ENCODE measurements at places on chromosomes 2 and 18.

DNA sequence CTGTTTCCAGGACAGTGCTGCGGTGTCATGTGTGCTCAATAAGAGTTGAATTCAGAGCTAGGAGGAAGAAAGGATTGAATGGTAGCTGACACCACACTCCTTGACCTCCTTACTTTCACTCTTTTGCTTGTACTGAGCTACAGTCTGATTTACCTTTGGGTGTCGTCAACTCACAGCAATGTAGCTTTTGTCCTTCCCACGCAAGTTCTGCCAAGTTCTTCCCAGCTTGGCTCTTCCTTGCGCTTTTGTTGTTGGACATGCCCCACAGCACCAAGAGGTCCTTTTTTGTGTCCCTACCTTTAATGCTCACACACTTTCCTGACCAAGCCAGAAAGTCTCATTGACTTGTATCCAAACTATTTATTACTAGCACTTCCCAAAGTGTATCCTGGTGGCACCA lies 38.3 kb upstream of the ITGB6 start:
- DNase-seq = no peak

GRCh38 chr2:204920776-204921175 lies 375.5 kb downstream of the PARD3B start:
- no peak for DNase-seq

GRCh38 chr18:9989481-9989880 lies 75.7 kb downstream of the VAPA start:
- DNase-seq = no peak

GRCh38 chr2:55891671-55892094 lies 31.9 kb downstream of the EFEMP1 start:
- no peak for DNase-seq

GRCh38 chr2:170820757-170821530 lies 4.3 kb downstream of the GAD1 start:
- no peak for DNase-seq

DNA sequence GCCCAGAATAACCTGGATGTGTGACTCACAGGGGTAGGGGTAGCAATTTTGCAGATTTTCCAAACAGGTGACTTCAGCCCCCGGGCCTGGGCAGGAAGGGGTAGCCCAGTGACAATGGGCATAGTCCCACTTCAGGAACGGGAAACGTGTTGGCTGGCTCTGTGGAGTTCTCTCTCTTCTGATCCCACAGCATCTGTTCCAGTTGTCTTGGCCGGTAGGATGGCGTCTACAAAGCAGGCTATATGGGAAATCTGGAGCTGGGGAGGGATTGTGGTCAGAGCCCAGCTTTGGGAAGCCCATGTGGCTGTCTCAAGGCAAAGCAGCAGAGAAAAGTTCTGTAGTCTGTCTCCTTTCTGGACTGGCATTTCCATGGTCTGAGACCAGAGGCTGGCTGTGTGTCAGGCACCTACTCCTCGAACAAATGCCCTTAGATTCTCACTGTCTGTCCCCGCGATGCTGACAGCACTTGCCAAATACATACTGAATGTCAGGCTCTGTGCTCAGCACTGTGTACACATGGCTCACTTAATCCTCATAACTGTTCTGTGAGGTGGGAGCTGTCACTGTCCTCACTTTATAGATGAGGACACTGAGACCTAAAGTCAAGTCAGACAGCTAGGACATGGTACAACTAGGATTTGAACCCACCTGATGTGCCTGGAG lies 17.9 kb upstream of the TMEM214 start:
- DNase-seq = no peak

GRCh38 chr2:174965992-174966744 lies 39.0 kb downstream of the CHN1 start:
- DNase-seq = no peak

GRCh38 chr18:44698518-44698917 lies 17.8 kb downstream of the SETBP1 start:
- no peak for DNase-seq

GRCh38 chr2:30265052-30266015 lies 34.0 kb downstream of the LBH start:
- DNase-seq = no peak

GRCh38 chr2:208366215-208367127 lies 40.1 kb upstream of the PTH2R start:
- DNase-seq = no peak

DNA sequence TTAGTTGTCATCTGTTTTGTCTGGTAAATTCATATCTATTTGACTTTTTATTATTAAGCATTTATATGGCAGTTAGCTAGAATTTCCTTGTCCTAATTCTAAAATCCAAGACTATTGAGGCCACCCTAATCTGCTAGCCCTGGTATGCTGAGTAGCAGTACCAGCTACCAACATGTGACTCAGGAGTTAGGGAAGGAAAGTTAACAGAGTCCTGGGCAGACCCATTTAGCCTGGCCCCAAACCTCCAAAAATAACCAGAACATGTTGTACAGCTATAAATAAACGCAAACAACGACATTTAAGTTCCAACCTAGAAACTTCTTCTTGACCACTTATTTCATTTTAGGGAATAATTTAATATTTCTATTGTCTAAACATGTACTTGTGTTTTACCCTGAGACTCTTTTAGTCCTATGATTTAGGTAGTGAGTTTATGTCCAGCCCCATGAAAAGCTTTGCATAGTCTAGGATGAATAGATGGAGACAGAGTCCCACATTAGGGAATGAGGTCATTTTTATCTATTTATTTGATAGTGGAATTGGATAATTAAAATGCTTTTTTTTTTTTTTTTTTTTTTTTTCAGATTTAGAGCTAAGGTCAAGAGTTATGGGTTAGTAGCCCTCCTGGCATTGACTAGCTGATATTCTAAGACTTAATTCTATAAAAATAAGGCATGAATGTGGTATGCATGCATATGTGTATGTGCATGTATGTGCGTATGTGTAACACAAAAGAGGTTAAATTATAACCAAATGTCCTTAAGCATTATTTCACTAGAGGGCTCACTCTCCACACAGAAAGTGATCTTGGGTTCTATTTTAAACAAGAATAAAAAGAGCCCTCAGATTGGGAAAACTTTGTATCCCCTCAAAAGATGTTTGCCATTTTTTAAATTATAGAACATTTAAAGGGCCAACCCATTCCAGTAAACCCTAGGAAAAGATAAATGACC lies 160.1 kb upstream of the MAPRE2 start:
- DNase-seq = no peak

- no peak for DNase-seq
These were observed 140.2 kb upstream of the SKOR2 start for GRCh38 chr18:47391665-47392064.

GRCh38 chr2:6986301-6986911 lies 69.2 kb downstream of the RNF144A start:
- no peak for DNase-seq

- no peak for DNase-seq
These were observed 5.9 kb upstream of the ELAC1 start for GRCh38 chr18:50961974-50962373.

GRCh38 chr2:205936446-205936845 lies 149.5 kb downstream of the INO80D start:
- no peak for DNase-seq

DNA sequence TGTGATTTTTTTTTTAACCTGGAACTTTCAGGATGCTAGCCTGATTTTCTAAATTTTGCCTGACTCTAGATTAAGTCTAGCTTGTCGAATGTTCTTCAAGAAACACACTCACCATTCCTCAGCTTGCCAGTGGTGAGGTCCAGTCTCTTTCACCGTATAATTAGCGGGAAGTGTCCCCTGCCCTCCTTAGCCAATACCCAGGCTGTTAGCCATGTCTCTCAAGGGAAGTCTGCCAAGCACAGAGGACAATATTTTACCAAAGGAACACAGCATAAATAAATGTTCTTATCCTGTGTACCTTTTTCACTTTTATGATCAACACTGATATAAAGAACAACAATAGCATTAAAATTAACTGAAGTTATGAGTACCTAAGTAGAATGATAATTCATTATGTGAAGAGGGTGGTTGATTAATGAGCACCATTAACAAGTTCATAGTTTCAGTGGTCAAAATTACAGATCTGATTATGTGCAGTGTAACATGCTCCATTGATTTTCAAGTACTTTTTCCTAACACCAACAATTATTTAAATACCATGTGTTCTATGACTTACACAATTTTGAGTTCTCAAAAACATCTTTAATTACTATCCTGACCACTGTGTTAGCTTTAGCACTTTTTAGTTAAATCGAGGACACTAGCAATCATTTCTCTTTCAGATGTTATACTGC lies 445.8 kb upstream of the RAB12 start:
- DNase-seq = no peak

DNA sequence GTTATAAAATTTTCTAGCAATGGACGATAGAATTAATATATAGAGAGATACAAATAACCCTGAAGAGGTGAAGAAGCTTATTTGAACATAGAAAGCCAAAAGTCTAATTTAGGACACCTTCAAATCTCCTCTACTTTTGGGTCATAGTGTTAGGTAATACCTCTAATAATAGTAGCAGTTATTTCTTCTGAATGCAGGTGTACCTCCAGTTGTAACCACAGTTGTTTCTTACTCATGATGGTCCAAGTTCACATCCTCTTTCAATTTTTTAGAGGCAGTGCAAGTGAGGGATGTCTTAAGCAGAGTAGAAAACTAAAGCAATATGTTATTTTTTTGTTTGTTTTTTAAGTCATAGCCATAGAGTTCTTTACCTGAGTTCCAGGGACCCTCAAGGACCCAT lies 429.5 kb downstream of the CCDC85A start:
- DNase-seq = no peak

GRCh38 chr2:97688062-97688827 lies 18.7 kb downstream of the C2orf92 start:
- no peak for DNase-seq

GRCh38 chr2:189631849-189632248 lies 29.4 kb upstream of the ASNSD1 start:
- DNase-seq = no peak

GRCh38 chr18:26503382-26503781 lies 45.0 kb downstream of the KCTD1 start:
- DNase-seq = no peak

- no peak for DNase-seq
These were observed 234.3 kb downstream of the SEPTIN10 start for GRCh38 chr2:109379507-109379906.

DNA sequence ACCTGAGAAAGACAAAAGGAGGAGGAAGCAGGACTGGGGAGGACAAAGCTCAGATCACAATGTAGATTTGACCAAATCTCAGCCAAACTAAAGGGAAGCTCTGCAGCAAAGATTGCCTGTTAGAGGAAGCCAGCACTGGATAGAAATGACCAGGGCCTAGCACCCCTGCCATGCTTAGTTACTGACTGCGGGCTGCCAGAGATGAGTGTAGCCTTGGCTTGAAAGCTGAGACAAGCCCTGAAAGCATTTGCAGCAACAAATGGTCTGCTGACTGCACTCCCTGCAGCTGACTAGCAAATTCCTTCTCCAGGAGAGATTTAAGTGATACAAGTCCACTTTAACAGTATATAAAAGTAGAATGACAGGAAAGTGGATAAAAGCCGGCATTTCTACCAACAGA lies 140.9 kb upstream of the CRIM1 start:
- DNase-seq = no peak

GRCh38 chr2:225104321-225104720 lies 62.1 kb upstream of the DOCK10 start:
- DNase-seq = no peak

DNA sequence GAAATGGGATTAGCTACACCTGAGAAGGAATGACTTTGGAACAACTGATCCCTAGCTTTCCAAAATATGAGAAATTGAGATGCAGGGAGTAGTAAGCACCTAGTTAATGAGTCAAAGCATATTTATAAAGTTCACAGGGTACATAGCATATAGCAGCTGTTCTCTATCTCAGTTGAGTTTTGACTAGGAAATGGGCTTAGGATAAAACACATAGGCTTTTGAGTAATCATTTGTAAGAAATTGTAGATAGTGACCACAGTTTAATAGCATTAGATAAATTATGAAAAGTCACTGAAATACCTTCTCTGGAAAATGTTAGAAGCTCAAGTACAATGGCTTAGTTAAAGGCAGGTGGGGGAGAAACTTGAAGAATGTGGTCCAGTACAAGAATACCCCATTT lies 444.7 kb upstream of the TNP1 start:
- DNase-seq = no peak

GRCh38 chr18:40821596-40822243 lies 1133.3 kb upstream of the PIK3C3 start:
- DNase-seq = no peak

DNA sequence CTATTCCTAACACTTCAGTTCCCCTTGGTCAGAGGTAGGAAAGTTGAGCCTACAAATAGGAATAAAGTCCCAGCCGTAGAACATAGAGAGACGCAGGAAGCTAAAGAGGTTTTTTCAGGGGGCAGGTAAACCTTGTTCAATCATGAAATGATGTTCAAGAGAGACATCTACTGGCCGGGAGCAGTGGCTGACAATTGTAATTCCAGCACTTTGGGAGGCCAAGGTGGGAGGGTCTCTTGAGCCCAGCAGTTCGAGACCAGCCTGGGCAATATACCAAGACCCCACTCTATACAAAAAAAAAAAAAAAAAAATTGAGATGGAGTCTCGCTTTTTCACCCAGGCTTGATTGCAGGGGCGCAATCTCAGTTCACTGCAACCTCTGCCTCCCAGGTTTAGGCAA lies 66.7 kb upstream of the DNAJC10 start:
- no peak for DNase-seq

- no peak for DNase-seq
These were observed 153.6 kb downstream of the FAM210A start for GRCh38 chr18:13572721-13573120.

DNA sequence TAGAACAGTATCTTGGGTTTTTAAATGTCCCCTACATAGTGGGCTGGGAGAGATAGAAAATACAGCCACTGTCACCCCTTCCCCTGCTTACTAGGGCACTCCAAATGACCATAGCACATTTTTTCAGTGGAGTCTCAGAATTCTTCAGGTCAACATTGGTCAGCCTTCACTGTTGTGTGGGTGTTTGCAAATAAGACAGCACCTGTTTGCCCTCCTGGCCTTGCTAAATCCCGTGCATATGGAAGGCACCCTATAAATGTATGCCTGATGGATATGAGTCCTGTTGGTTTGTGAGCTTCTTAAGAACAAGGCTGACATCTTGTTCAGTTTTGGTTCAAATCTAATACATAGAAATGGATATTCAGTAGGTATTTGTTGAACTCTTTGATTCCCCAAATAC lies 12.5 kb downstream of the ITGA6 start:
- no peak for DNase-seq

- no peak for DNase-seq
These were observed 9.7 kb upstream of the ATP6V1B1 start for GRCh38 chr2:70926042-70926441.

DNA sequence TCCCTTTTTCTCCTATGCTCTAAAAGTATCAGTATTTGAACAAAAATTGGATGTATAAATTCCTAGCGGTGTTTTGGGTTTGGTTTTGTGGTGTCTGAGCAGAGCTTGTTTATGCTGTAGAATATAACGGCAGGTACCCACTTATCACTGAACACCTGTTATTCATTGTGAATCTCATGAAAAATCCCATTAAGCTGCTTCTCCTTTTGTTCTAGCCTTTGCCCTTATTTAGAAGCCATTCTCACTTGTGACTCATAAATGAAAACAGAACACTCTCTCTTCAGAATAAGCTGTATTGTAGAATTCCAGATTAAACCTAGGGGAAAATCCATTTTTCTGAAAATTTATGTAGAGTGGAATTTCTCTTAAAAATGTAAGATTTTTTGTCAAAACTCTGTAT lies 104.0 kb downstream of the PRPF40A start:
- no peak for DNase-seq
